ENCODE measurements at places on chromosomes 1 and 21.

DNA sequence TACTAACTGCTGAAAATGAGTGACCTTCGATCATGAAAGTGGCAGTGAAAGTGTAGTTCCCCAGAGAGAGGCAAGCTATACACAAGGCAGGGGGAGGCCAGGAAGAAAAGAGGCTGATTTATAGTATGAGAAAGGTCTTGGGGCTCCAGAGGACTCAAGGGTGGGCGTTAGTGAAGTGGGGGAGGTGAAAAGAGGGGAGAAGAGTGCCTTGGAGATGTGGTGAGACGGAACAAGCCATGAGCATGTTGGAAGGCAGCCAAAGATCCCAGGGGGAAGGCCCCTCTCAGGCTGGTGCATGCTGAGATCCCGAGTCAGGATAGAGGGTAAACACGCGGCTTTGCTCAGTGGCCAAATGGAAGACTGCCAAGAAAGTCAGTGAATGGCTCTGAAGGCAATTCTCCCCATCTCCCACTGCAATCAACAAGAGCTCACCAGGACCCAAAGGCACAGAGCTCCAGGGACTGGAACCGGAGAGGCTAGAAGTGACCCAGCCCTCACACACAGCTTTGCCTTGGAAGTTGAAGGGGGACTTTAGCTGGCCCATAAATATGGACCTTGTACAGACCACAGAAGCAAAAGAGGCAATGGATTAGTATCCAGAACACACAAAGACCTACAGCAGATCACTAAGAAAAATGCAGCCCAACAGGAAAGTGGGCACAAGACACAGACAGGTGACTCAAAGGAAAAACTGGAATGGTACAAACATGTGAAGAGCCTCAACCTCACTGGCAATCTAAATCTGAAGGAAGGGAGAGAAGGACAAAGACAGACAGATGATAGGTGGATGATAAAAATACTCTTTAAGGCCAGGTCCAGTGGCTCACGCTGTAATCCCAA, 49.6 kb downstream of the HSF2BP start:
- no peak for DNase-seq

- peak; percentile 27 for DNase-seq
These were observed 2.8 kb downstream of the ARMH1 start for GRCh38 chr1:44677201-44677766.

- no peak for DNase-seq
These were observed 22.8 kb upstream of the CFAP126 start for GRCh38 chr1:161390559-161390858.

DNA sequence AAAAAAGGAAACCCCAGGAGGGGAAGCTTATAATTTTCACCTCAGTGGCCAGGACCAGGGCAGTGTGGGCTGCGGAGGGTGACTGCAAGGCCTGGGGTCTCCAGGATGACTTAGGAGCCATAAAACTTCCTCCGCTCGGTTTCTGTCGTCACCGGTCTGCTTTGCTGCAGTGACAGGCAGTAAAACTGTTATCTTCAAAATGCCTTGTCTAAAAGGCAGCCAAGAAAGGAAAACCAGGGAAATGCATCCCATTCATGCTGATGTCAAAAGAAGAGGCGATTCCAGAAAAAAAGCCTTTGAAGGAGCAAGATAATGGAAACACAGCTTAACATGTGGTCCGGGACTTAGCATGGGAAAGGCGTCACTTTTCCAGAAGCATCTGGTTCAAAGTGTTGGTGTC, 42.0 kb downstream of the COL6A1 start:
- DNase-seq = no peak

DNA sequence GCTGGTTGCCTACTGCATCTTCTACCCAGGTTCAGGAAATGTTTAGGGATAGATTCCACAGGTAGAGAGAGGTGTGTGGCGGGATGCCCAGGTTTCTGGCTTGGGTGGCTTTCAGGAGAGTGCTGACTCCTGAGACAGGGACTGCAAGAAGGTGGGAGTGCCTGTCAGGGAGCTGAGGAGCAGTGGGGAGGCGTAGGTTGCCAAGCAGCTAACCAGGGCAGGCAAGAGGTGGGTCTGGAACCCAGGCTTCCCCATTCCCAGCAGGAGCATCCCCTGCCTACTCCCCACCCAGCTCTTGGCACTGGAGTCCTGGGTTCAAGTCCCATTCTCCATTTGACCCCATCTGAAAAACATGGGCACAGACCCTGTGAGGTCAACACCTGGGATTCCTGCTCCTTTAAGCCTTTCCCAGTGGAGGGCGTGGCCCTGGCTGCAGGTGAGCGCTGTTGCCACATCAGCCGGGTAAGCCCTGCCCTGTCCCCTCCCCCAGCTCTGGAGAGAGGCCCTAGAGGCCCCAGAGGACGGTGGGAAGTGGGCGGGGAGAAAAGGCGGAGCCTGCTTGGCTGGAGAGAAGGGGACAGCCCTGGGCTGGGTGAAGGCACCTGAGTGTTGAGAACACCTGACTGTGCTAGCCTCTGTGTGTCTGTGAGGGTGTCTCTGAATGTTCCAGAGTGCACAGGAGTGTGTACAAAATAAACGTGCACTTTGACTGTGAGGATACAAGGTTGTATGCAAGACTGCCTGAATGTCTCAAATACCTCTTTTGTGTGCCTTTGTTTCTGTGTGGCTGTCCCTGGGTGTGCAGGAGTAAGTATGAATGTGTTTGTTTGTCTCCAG, 14.0 kb upstream of the SYNC start:
- peak; percentile 54 for DNase-seq

DNA sequence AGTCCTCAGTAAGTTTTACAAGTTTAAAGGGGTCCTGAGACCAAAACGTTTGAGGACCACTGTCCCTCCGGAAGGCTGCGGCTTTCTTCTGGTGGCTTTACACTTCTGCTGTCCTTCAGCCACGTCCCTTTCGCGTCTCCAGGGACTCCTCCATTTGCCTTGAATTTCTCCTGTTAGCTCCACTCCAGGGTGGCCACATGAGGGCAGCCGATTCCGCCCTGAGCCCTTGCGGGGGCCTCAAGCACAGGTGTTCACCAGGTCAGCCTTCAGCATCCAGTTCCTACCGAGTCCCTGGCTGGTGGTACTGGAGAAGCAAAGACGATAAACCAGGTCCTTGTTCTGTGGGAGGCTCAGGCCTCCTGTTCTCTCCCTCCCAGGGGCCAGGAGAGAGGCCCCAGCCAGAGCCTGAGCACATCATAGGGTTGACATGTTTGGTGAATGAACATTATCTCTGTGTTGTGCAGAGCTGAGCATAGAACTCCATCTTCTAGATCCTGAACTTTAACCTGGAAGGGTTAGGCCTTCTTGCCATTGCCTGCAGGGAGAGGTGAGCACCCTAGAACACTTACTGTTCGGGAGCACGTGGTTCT, 27.4 kb upstream of the COQ8A start:
- DNase-seq = peak; percentile 13

DNA sequence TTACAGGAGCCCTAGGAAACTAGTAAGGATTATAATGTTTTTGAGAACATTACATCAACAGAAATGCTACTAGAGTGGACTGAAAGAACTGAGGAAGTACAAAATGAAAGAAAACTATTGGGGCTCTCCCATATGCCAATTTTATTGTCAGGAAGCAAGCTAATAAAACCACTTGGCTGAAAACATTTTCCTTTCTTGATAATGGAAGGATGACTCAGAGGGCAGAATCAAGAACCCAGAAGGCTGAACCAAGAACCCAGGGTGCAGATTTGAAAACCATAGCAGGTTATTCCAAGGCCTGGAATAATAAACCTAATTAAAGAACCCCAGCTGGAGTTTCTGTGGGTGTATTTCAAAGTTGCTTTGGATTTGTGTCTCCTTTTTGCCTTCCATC, 70.7 kb downstream of the RPE65 start:
- DNase-seq = no peak

- peak; percentile 27 for DNase-seq
These were observed 23.8 kb upstream of the KIF26B start for GRCh38 chr1:245131026-245131393.

DNA sequence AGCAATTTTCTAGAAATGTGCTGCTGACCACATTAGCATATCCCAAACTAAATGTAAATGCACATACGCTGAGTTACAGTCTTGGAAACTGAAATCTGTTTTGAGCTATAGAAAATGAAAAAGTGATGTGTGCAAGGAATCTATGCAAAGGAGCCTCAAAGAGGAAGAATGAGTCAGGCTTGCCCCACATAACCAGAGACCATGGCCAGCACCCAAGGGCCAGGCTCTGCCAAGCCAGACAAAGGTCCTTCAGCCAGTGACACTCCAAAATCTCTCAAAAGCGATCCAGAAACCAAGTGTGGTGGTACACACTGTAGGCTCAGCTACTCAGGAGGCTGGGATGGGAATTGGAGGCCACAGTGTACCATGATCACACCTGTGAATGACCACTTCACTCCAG, 195.2 kb downstream of the TOMM20 start:
- no peak for DNase-seq

GRCh38 chr21:36218691-36219090, 62.1 kb downstream of the DOP1B start:
- no peak for DNase-seq

Measured in SK-N-DZ (cell line).